Activated CD4-positive, alpha-beta T cell treated with anti-CD3 and anti-CD28 coated beads for 36 hours (primary cell): ENCODE measurements at places on chromosomes 11 and 22. TPM values are rescaled to one million over a fixed set of nuclear protein-coding genes. Genes with fewer than 3 reads are reported as not detected.

DNA sequence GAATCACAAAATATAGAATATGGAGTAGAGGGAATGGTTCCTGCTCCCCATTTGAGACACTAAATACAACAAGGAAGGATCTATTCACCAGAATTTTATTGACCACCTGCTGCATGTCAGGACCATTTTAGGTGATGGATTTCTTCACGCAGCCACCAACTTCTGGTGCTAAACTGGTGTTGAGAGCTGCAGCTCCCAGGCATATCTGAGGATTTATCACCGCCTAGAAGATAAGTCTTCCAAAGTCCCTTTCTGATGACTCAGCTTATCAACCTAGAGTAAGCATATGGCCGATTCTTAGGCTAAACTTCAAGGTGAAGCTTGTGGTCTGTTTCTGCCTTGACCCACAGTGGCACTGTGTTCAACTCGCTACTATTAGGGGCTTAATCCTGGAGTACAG lies 6.7 kb downstream of the DDI1 start:
- no peak overlapping the region for H3K4me3 ChIP-seq
- H3K27me3 ChIP-seq, result no peaks in the 10 kb centered on the region
- no peak for DNase-seq
- H3K36me3 ChIP-seq, result no peaks in the 10 kb centered on the region

DNA sequence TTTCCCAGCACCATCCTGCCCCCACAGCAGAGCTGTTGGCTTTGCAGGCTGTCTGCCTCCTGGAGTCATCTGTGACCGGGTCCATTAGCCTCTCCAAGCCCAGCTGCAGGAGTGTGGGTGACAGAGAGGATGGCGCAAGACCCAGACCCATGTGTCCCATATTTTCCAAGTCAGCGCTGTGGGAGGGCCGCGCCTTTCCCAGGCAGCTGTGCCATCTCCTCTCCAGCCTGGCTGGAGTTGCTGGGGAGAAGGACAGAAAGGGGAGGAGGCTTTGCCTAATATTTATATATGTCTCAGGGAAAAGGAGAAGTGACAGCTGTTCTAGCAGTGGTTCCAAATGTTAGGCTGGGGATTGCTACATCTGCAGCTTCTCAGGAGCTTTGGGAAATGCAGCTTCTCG lies 15.7 kb downstream of the DTX4 start:
- H3K27me3 ChIP-seq, result no peaks in the 10 kb centered on the region
- H3K36me3 ChIP-seq, result peaks cover 2% of the 10 kb centered on the region
- no peak for DNase-seq
- H3K27ac ChIP-seq, result no peak overlapping the region
- H3K4me1 ChIP-seq, result no peaks in the 10 kb centered on the region

DNA sequence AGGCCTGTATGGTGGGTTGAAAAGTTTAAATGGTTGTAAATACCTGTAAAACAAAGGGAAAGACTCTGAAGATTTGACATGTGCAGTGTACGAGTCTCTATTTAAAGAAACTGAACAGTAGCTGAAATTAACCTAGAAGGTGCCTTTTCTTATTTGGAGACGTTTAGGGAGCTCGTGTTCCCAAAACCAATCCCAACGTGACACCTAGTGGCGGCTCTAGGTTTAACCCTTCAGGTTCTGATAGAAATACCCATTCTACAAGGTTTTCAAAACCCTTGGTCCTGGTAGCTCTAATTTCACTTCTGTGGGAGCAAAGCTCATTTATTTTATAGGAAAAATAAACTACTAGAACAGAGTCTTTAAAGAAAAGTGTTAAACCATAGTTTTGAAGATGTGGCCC lies 258.3 kb downstream of the LRRC4C start:
- no peak overlapping the region for H3K4me3 ChIP-seq
- peak; percentile 45 for DNase-seq
- H3K4me1 ChIP-seq, result no peaks in the 10 kb centered on the region
- H3K27me3 ChIP-seq, result no peaks in the 10 kb centered on the region

DNA sequence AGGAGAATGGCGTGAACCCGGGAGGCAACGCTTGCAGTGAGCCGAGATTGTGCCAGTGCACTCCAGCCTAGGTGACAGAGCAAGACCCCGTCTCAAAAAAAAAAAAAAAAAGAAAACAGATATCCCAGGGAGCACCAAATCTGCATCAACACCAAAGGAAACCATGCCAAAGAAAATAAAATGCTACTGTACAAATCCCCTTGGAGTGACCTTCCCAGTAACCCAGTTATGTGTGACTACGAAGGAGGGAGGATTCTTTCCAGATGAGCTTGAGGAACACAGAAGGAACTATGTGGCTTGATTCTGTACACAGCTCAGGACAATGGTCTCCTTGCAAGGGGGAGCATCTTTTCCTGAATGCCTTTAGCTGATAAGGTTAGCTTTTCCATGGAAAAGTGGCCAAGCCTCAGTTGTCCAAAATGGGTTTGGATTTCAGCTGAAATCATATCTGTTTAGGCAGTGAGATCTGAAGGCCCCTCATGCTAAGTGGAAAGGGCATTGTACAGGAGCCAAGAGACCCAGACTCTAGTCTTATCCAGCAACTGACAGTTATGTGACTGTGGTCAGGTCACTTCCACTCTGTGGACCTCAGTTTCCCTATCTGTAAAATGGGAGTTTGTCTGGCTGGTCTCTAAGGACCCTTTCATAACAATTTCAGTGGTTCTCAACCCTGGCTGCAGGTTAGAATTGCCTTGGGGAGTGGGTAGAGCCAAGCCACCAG lies 87.6 kb upstream of the TIMP3 start:
- no peak overlapping the region for H3K4me3 ChIP-seq
- no peaks in the 10 kb centered on the region for H3K4me1 ChIP-seq
- peaks cover 2% of the 10 kb centered on the region for H3K27me3 ChIP-seq
- no peaks in the 10 kb centered on the region for H3K36me3 ChIP-seq
- no peak for DNase-seq
- H3K27ac ChIP-seq, result no peak overlapping the region

DNA sequence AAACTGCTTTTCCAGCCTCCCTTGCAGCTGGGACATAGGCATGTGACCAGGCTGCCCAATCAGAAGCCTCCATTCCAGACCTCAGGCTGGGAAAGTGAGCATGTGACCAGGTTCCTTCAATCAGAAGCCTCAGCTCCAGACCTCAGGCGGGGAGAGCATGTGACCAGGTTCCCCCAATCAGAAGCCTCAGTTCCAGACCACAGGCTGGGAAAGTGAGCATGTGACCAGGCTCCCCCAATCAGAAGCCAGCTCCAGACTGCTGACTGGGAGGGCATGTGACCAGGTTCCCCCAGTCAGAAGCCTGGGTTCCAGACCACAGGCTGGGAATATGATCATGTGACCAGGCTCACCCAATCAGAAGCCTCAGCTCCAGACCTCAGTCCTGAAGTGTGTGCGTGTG lies 11.7 kb upstream of the IL2RB start:
- DNase-seq, result peak; percentile 67
- H3K27me3 ChIP-seq, result no peaks in the 10 kb centered on the region
- no peaks in the 10 kb centered on the region for H3K36me3 ChIP-seq
- peak overlapping the region; percentile 88 for H3K27ac ChIP-seq
- H3K4me3 ChIP-seq, result peak overlapping the region; percentile 26

GRCh38 chr11:4763096-4763495 lies 6.6 kb downstream of the OR51F1 start:
- DNase-seq, result no peak
- no peak overlapping the region for H3K27ac ChIP-seq
- no peaks in the 10 kb centered on the region for H3K36me3 ChIP-seq
- peaks cover 2% of the 10 kb centered on the region for H3K4me1 ChIP-seq
- no peak overlapping the region for H3K4me3 ChIP-seq
- no peaks in the 10 kb centered on the region for H3K27me3 ChIP-seq

- peaks cover 61% of the 10 kb centered on the region for H3K36me3 ChIP-seq
- no peak overlapping the region for H3K27ac ChIP-seq
- no peak overlapping the region for H3K4me3 ChIP-seq
- no peaks in the 10 kb centered on the region for H3K27me3 ChIP-seq
- DNase-seq, result peak; percentile 53
Measured at GRCh38 chr22:39954584-39955055, 5.6 kb upstream of the TMA7B start.

GRCh38 chr22:46748908-46749675 lies 11.0 kb upstream of the CERK start:
- peak overlapping the region; percentile 91 for H3K27ac ChIP-seq
- peak overlapping the region; percentile 62 for H3K4me3 ChIP-seq
- H3K27me3 ChIP-seq, result no peaks in the 10 kb centered on the region

- H3K4me3 ChIP-seq, result no peak overlapping the region
- no peaks in the 10 kb centered on the region for H3K4me1 ChIP-seq
- H3K27me3 ChIP-seq, result peaks cover 8% of the 10 kb centered on the region
- H3K27ac ChIP-seq, result no peak overlapping the region
- no peaks in the 10 kb centered on the region for H3K36me3 ChIP-seq
Measured at GRCh38 chr11:44446366-44446762, 119.1 kb upstream of the CD82 start.

DNA sequence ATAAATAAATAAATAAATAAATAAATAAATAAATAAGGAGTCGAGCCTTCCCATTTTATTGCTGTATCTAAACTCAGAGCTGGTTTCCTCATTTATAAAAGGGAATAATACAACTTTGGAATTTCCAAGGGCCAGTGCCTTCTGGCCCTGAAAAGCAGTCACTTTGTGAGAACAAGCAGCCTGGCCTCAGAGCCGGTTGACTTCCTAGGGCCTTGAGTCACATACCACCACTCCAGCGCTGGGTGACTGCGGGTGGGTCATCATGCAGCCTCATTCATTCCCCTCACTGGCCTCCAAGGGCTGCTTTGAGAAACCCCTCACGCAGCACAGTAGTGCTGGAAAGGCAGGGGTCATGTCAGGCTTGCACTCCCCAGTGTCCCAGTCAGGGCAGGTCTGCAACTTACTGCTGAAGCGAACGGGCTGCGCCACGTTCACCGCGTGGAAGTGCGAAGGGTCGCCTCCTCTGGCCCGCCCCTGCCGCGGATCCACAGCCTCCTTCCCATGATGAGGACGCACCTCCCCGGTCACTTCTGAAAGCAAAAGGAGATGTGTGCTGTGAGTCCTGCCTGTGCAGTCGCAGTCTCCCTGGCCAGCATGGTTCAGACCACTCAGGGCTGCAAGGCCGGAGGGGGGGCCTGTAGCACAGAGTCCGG lies 54.4 kb downstream of the DGCR2 start:
- H3K4me3 ChIP-seq, result no peak overlapping the region
- no peak overlapping the region for H3K27ac ChIP-seq
- H3K36me3 ChIP-seq, result peaks cover 34% of the 10 kb centered on the region
- H3K27me3 ChIP-seq, result no peaks in the 10 kb centered on the region

GRCh38 chr22:47401592-47401898 lies 639.1 kb downstream of the TBC1D22A start:
- no peaks in the 10 kb centered on the region for H3K4me1 ChIP-seq
- no peaks in the 10 kb centered on the region for H3K27me3 ChIP-seq
- no peak for DNase-seq
- no peaks in the 10 kb centered on the region for H3K36me3 ChIP-seq
- H3K27ac ChIP-seq, result no peak overlapping the region
- H3K4me3 ChIP-seq, result no peak overlapping the region

CALCA gene
- total RNA-seq, result not detected

FOLR3 gene
- total RNA-seq, result not detected

FGF19 gene
- not detected for total RNA-seq

FAM181B gene
- not detected for total RNA-seq

PANX3 gene
- total RNA-seq, result not detected

CRYAB gene
- not detected for total RNA-seq

ADM2 gene
- 7.9 TPM for total RNA-seq
